ENCODE measurements at places on chromosomes 7 and 10.

- no peak for DNase-seq
These were observed 6.8 kb downstream of the MYO1G start for GRCh38 chr7:44971902-44972441.

GRCh38 chr7:148921806-148922205 is 37.7 kb upstream of the EZH2 start:
- no peak for DNase-seq

DNA sequence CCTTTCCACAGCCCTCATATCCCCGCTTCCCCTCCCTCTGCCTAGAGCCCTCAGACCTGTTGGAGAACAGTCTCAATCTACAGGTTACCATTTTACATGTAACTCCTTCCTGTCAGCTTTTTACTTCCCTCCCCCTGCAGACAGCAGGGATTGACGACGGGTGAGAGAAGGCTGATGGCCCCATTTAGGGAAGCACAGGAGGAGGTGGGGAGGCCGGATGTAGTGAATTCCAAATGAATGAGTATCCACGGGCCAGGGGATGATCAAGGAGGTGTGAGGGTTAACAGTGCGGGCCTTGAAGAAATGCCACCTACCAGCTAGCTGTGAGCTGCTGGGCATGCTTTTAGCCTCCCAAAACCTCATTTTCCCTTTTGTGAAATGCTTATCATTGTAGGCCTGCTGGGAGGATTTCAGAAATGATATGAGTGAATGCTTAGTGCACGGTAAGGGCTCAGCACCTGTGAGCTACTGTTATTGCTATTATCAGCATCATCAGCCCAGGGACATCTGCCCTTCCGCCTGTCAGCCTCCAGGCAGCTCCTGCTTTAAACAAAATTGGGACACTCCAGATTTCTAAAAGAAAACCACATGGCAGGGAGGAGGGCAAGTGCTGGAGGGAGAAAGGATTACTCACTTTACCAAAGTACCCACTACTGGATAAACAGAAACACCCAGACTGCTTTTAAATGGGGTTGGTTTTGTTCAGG is 6.5 kb upstream of the NANOS1 start:
- DNase-seq: no peak

DNA sequence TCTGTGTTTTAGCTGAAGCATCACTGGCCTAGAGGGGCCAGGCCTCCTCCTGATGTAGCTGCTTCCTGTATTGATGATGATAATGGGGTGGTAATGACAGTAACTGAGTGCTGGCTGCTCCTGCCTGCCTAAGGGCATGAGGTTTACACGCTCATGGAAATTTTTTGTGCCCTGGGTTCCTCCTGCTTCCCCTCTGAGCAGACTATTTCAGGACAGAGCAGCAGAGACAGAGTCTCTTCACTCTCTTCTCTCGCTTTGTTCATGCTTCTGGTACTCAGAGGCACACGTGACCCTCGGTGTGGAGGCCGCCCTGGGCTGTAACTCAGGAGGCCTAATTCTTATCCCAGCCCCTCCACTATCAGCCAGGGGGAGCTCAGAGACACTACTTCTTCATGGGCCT is 27.9 kb downstream of the LRRC20 start:
- DNase-seq: no peak

DNA sequence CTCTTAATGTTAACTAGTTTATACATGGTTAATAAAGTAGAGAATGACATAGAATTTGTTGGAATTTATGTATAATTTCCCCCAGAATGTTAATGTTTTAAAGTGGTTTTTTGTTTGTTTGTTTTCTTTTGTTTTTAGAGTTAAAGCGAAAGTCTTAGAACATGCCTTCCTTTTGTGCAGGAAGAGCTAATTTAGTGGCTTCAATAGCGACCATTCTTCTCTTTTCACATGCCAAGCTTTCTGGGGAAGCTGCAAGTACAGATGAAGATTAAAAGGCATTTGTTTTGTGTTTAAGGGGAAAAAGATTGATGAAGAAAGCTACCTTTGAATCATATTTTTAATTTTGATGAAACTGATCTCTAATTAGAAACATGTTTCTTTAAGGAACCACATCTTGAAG is 256.3 kb upstream of the CSTF2T start:
- no peak for DNase-seq

DNA sequence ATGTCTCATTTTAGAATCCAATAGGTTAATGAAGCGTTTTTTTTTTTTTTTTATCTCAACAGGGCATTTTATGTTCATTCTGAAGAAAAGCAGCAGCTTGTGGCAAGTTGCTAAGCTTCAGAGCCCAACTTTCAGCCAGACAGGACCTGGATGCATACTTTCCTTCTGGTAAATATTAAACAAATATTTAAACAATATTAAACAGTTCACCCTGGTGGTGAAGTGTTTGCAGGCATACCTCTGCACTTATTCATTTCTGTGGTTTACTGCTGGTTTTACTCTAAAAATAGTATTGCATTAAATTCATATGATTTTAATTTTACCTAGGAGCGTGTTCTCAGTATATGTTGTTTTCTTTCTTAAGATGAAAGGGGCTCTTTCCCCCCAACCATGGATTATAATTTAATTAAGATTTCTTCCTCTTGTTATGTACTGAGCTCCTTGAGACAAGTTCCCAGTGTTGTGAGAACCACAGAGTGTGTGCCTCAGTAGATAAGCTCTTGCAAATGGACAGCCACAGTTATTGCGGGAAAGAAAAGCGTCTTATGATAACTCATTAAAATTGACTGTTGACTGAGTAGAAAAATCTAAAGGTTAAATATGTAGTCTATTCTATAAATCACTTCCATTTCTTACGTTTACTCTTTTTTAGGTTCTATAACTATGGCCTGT is 155.8 kb downstream of the MALRD1 start:
- no peak for DNase-seq

- no peak for DNase-seq
These were observed 137.6 kb downstream of the NRP1 start for GRCh38 chr10:33196710-33197491.

GRCh38 chr7:156380261-156380660 is 260.3 kb upstream of the RNF32 start:
- no peak for DNase-seq

DNA sequence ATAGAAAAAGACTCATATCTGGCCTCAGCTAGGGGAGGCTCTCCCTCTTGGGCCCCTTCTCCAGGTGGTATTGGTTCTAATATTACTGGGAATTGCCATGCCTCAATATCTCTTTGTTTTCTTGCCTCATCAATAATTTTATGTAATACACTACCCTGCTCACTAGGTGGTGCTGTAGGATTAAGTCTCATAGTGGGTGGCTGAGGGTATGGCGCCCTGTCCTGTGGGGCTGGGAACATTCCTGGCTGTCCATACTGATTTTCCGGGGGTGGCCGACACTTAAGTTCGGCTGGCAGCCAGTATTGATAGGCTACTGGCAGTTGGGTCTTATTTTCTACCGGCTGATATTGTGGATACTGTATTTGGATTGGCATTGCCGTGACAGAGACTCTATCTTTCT is 9.0 kb upstream of the TAS2R3 start:
- DNase-seq: no peak

GRCh38 chr7:2223321-2223720 is 9.4 kb downstream of the MAD1L1 start:
- no peak for DNase-seq

Measured in NCI-H2107 (cell line).